ENCODE measurements at places on chromosomes 13 and 19. TPM values are rescaled to one million over a fixed set of nuclear protein-coding genes. Genes with fewer than 3 reads are reported as not detected.

DNA sequence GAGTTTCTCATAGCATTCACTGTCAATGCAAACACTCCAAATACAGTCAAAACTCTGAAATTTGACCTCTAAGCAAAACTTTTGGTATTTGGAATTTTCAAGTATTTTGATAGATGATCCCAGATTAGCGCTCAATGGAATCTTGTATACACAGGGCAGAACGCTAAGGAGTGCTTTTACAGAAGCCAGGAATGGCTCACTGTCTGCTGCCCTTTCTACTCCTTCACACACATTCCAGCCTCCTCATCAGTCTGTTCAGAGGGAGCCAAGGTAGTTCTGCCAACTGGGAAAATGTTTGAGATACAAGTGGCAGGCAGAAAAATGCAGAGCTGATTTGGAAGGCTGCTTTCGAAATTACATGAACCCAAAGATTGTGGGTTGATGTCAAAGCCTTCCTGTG is 4.4 kb upstream of the STARD13 start:
- H3K4me3 ChIP-seq: no peak overlapping the region

GRCh38 chr19:12544401-12544876 is 6.8 kb downstream of the ZNF564 start:
- no peak for DNase-seq
- no peak overlapping the region for H3K27ac ChIP-seq
- H3K27me3 ChIP-seq: no peaks in the 10 kb centered on the region
- peaks cover 30% of the 10 kb centered on the region for H3K36me3 ChIP-seq

The NAT14 gene
- total RNA-seq: 14.2 TPM

The LIM2 gene
- total RNA-seq: not detected

- peaks cover 6% of the 10 kb centered on the region for H3K4me1 ChIP-seq
- H3K27me3 ChIP-seq: peaks cover 16% of the 10 kb centered on the region
- H3K4me3 ChIP-seq: no peak overlapping the region
- DNase-seq: no peak
These were observed 2.7 kb downstream of the WDR88 start for GRCh38 chr19:33134571-33135041.

DNA sequence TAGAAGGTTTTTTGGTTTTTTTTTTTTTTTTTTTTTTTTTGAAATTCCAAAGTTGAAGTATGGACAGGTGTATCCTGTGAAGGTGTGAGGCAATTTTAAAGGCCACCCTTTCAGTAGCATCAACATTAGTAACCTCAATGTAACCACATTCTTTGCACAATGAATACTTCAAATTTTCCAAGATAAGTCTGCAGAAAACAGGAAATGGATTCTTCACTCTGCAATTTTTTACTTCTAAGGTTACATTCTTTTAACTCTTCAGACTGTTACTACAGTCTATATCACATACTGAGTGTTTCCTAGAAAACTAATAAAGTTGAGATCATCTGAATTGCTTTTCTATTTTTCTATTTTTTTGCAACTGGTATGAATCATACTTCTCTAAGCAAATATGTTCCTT is 569.0 kb upstream of the GPC6 start:
- H3K27ac ChIP-seq: no peak overlapping the region
- DNase-seq: no peak
- H3K4me3 ChIP-seq: no peak overlapping the region
- H3K4me1 ChIP-seq: no peaks in the 10 kb centered on the region
- H3K36me3 ChIP-seq: no peaks in the 10 kb centered on the region

DNA sequence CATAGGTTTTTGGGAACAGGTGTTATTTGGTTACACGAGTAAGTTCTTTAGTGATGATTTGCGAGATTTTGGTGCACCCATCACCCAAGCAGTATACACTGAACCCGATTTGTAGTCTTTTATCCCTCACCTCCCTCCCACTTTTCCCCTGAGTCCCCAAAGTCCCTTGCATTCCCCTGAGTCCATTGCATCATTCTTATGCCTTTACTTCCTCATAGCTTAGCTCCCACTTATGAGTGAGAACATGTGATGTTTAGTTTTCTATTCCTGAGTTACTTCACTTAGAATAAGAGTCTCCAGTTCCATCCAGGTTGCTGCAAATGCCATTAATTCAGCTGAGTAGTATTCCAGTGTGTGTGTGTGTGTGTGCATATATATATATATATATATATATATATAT is 97.2 kb upstream of the EDNRB start:
- H3K4me1 ChIP-seq: no peaks in the 10 kb centered on the region
- no peaks in the 10 kb centered on the region for H3K27me3 ChIP-seq
- H3K4me3 ChIP-seq: no peak overlapping the region
- DNase-seq: no peak
- no peak overlapping the region for H3K27ac ChIP-seq
